GM04503 (cell line): ENCODE measurements at places on chromosomes 2 and 18.

GRCh38 chr2:138071720-138072719, 107.7 kb downstream of the HNMT start:
- no peak for DNase-seq

- DNase-seq = no peak
These were observed 93.6 kb downstream of the SH3BP4 start for GRCh38 chr2:235045336-235045972.

DNA sequence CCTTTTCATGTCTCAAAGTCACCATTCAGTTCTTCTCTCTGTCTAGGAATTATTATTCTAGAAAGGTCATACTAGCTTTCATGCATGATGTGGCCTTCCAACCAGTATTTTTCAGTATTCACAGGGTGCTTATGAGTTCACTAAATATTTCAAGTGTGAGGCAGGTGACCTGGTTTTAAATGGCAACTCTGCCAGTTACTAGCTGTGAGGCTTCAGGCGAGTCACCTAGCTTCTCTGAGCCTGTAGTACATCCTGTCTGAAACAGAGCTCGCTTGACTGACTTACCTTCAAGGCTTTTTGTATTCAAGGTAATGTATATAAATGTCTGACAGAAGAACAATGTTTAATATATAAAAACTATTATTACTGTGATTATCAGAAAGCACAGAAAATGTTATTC, 19.4 kb upstream of the ACVR1 start:
- no peak for DNase-seq

DNA sequence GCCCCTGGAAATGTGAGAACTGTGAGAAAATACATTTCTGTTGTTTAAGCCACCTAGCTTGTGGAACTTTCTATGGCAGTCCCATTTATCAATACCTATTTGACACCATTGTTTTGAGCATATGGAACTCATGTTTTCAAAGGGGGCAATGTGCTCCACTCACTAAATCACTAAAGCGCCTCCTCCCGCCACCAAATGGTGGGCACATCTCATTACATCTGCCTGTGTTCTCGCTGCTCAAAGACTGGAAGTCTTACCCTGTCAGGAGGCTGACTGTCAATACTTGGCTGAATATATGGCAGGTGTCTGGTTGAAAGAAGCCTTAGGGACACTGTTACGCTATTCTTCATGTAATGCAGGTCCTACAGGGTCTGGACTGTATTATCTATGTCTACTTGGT, 767.7 kb downstream of the TSN start:
- no peak for DNase-seq
